NCI-H460 (cell line): ENCODE measurements at places on chromosomes 7 and 10.

DNA sequence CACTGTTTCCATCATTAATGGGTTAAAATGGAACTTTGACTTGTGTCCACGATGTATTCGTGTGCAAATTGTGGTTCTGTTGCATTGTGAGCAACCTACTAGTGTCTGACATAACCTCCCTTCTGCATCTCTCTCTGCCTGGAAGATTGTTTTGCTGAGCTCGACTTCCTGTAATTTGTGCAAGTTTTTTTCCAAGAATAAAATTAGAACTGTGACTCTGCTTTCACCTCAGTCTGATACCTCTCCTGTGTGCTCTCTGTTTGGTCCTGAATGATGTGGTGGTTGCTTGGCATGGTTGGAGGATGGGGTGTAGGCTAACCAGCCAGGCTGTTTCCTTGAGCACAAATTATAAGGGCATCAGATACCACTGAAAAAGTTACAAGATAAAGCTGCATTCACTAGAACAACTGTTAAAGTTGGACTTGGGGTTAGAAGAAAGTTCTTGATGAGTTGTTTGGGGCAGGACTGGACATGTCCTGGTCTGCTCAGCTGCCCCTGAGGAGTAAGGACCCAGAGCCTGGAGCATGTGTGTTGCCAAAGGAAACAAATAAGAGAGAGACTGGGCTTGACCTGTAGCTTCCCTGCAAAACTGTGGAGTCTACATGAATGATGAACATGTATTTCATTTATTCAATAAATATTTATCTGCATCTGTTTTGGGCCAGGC lies 1.9 kb upstream of the VOPP1 start:
- no peak for DNase-seq

GRCh38 chr10:120098232-120098930 lies 205.9 kb downstream of the SEC23IP start:
- no peak for DNase-seq

DNA sequence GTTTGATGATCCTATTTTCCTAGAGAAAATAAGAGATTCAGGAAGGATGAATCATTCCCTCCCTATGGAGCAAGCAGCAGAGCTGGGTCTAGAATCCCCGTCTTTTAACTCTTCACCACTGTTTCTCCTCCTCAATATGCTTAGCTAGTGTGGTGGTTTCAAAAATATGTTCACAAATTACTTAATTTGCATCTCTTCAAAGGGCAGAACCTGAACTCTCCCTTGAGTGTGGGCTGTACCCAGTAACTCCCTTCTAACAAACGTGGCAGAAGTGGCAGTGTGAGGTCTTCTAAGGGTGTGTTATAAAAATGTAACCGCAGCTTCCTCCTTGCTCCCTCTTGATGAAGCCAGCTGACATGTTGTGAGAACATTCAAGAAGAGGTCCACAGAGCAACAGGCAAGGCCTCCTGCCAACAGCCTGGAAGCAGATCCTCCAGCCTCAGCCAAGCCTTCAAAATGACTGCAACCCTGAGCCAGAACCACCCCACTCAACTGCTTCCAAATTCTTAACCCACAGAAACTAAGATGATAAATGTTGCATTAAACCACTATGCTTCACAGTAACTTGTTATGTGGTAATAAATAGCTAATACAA lies 36.6 kb downstream of the SRPK2 start:
- DNase-seq = no peak

DNA sequence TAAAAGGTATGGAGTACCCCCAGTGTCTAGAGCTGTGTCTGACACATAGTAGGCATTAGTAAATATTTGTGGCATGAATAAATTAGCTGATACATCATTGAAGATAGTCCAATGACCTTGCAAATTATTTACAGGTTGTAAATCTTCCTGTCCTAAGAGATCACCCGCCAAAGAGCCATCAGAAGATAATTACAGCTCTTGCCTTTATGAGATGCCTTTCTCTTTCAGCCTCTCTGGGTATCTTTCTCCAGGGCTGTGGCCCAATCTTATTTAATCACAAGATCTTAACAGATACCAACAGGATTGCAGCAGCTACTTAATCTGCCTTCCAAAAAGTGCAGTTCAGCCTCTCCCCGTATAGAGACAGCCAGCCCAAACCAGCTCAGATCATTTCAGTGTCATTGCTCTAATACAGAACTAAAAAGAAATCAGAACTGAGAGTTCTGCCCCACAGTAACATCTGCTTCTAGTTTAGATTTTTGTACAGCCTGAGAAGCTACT lies 41.5 kb downstream of the MYOF start:
- no peak for DNase-seq

- DNase-seq = no peak
Measured at GRCh38 chr7:26964156-26964808, 99.9 kb upstream of the SKAP2 start.

DNA sequence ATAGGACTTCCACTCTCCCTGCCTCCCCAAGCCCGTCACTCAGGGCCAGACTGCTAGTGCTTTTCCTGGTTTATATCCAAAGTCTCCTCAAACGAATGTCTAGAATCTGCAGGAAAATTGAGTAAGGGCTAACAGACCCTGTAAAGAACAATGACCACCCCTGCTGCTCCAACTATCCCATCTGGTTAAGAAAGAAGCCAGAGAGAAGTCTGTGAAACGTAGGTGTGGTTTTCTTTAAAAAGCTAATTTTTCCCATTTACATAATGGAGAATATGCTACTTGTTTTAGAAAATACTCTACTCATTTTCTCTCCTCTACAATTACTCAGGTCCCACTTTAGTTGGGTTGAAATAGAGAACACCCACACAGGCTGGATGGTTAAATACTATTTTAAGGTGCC lies 72.5 kb downstream of the FAM13C start:
- DNase-seq = no peak

- no peak for DNase-seq
Measured at GRCh38 chr10:70549351-70549961, 53.1 kb downstream of the PRF1 start.

DNA sequence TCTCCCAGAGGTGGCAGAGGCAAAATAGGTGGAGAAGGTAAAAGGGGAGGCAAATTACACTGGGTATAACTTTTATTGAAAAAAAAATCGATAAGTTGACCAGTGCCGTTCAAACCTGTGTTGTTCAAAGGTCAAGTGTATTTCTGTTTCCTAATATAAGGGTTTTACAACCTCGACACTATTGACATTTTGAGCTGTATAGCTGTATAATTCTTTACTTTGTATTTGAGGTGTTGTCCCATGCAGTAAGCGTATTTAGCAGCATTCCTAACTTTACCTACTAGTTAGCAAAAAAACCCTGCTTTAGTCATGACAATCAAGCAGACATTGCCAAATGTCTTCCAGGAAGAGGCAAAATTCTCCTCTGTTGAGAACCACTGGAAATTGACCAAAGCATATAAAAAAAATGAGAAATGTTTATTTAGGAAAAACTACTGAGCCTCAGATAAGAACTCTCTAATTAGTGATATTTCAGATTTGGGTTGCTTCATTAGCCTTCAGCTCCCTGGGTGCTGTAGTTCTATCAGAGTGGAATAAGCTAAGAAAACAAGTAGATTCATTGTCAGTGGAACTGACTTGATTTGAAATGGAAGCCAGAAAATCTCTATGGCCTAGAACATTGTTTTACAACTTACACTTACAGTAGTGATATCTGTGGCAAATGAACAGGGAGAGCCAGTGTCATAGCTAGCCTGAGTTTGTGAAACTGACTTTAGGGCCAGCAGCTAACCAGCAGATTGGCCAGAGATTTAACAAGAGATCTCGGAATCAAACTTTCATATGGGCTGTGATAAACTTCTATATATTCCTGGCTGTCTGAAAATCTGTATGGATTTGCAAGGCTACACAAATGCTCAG lies 331.6 kb downstream of the DGKB start:
- DNase-seq = no peak
